ENCODE measurements at places on chromosomes 6 and 20.
A peak's percentile ranks its signal among the peaks of the same experiment; 100 is the strongest.

DNA sequence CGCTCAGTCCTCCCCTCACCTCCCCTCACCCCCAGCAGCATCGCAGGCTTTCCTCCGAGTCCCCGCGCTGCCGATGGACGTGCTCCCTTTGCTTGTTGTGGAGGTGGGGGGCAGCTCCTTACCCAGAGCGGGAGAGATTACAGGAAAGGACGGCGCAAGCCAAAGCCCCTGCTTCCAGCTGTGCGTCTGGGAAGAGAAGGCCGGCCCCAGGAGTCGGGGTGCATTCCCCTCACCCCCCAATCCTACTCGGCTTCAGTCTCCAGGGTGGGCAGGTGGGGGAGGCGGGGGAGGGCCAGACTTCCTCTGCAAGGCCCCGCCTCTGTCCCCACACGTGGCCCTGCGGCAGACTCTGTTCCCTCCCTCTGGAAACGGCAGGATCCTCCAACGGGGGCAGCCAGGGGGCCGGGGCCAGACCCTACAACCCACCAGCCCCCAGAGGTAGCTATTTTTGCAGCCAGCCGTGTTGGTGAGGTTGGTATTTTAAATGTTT is 43.6 kb downstream of the NTSR1 start:
- H3K27ac ChIP-seq = peak overlapping the region; percentile 45
- H3K4me3 ChIP-seq = no peak overlapping the region
- no peaks in the 10 kb centered on the region for H3K4me1 ChIP-seq
- no peaks in the 10 kb centered on the region for H3K36me3 ChIP-seq
- ATAC-seq = peak; percentile 47

DNA sequence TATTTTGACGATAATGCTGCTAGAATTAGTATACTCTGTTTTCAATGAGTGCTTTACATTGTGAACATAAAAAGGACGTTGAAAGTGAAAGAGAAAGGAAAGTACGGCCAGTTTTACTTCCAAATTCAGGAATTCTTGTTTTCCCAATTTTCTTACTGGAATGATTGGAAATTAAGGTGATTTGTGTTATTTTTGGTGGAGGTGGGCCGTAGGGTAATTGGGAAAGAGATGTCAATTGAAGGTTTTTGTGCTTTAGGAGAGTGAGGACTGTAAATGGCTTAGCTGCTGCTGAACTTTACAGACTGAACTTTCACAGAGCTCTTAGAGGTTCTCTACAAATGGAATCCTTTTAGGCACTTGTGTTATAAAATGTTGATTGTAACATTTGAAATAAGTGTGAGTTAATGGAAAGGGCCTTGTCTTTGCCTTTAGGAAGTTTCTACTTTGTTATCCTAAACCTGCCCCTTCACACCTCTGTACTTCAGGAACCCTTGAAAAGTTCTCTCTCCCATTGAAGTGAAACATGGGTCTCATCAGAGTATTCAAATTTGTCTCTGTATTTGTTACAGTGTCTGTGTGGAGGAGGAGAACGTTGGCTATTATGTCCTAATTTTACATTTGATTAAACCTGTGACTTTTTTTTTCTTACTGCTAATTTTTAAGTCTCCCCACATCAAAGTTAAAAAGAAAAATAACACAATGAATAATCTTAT is 256.4 kb downstream of the ARID1B start:
- H3K36me3 ChIP-seq = no peaks in the 10 kb centered on the region
- no peak for ATAC-seq
- H3K4me3 ChIP-seq = peak overlapping the region; percentile 41
- no peaks in the 10 kb centered on the region for H3K27me3 ChIP-seq
- peak overlapping the region; percentile 51 for H3K27ac ChIP-seq

DNA sequence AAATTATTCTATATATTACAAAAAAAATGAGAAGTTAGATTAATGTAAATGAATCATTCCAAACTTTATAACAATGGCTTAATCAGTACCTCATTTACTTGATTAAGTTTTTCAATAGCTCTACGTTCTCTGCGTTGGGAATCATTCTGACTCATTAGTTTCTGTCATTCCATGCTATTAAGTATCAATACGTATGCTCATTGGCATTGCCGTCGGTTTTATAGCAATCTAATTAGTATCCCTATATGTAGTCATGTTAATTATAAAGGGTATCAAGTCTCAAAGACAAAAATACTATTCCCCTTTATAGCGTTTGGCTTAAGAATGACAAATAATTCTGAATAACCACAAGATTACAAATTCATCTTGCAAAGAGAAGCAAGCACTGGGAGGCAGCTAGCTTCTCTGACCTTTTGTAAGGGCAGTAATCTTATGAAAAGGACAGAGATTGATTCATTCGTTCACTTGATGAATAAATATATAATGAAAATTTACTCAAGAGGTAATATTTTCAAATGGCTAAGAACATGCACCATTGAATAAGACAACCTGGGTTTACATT is 41.8 kb downstream of the OLIG3 start:
- no peak overlapping the region for H3K4me3 ChIP-seq
- H3K36me3 ChIP-seq = no peaks in the 10 kb centered on the region
- no peak for ATAC-seq
- no peak overlapping the region for H3K27ac ChIP-seq

DNA sequence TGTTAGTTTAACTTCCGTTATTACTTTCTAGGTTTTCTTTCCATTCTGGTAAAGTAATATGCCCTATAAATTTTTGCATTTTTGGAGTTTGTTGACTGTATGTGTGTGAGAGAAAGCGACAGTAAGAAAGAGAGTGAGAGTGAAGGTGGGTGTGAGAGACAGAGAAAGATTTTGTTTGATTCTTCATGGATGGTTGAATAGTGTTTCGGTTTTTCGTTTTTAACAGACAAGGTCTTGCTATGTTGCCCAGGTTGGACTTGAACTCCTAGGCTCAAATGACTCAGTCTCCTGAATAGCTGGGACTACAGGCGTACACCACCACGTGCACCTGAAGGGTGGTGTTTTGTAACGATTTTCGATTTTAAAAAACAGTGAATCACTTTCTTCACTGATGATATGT is 329.1 kb upstream of the RUNX2 start:
- no peaks in the 10 kb centered on the region for H3K4me1 ChIP-seq
- no peaks in the 10 kb centered on the region for H3K36me3 ChIP-seq
- ATAC-seq = no peak
- no peak overlapping the region for H3K27ac ChIP-seq

DNA sequence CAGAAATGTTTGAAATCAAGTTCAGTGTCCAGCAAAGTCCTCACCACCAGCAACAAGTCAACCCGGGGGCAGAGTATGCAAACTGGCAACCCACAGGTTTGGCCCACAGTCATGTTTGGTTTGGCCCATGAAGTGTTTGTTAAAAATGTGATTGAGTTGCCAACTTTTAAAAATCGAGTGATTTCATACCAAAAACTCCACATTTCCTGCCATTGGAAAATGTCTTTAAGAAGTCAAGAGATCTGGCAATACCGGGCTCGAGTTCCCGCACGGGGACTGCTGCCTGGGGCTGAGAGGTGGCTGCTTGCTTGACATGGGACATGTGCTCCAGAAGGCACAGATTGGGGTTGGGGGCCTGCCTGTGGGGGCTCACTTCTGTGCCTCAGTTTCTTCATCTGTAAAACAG is 36.1 kb downstream of the PREX1 start:
- ATAC-seq = no peak
- H3K27me3 ChIP-seq = peaks cover 7% of the 10 kb centered on the region
- peaks cover 9% of the 10 kb centered on the region for H3K4me1 ChIP-seq
- H3K4me3 ChIP-seq = no peak overlapping the region
